ENCODE measurements at places on chromosomes 2 and 18.
A peak's percentile ranks its signal among the peaks of the same experiment; 100 is the strongest.

GRCh38 chr2:167293172-167293781 is 405.0 kb downstream of the XIRP2 start:
- no peak for DNase-seq

- no peak for DNase-seq
Measured at GRCh38 chr2:176424746-176425145, 155.5 kb downstream of the MTX2 start.

GRCh38 chr2:236646441-236646840 is 76.8 kb downstream of the ACKR3 start:
- DNase-seq: no peak

GRCh38 chr2:8157621-8158430 is 524.0 kb upstream of the ID2 start:
- DNase-seq: no peak

- DNase-seq: peak; percentile 6
Measured at GRCh38 chr18:38792731-38793130, 1227.1 kb upstream of the CELF4 start.

- DNase-seq: no peak
Measured at GRCh38 chr2:88857951-88858411, 166.5 kb downstream of the RPIA start.

DNA sequence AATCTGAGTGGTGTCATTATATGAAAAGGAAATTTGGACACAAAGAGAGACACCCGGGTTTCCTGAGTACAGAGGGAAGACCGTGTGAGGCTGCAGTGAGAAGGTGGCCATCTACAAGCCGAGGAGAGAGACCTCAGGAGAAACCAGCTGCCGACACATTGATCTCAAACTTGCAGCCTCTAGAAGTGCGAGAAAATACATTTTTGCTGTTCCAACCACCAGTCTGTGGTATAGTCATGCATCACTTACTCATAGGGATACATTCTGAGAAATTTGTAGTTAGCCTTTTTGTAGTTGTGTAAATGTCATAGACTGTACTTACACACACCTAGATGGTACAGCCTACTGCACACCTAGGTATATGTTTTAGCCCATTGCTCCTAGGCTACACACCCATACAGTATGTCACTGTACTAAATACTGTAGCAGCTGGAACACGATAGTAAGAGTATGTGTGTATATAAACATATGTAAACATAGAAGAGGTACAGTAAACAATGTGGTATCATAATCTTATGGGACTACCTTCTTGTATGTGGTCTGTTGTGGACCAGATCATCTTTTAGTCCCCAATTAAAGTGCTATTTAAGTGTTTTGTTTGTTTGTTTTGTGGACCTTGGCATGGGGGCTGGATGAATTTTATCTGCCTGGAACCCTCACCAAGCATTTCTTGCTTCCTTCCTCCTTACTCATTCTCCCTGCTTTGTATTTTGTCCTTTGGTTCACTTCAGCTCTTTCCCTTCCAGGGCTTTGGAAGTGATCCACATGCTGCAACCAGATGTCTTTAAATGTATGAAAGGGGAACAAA is 38.3 kb upstream of the SESTD1 start:
- no peak for DNase-seq

- DNase-seq: peak; percentile 36
Measured at GRCh38 chr2:217902379-217903141, 100.2 kb downstream of the TNS1 start.

DNA sequence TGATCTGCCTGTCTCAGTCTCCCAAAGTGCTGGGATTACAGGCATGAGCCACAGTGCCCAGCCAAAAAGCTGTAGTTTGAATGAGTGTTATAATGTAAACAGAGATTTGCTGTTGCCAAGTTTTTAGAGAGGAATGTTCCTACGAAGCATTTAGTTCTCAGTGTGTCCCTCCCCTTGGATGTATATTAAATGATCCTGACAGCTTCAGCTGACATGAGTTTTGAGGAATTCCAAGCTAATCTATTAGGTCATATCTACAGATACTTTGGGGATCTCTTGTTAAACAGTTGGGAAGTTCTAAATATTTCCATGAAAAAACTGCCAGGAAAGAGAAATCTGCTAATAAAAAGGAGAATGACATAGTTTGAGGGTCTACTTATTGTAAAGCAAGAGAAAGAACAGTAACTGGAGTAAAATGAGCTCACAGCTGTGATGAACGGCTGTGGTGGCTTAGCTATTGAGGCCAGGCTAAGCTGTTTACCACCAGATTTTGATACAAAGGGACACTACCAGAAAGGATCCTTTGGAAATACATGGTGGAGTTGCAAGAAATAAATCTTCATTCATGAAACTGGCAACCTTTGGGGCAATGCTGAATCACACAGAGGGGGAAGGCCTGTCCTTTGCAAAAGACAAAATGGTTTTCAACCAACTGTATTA is 2.6 kb upstream of the STON1 start:
- no peak for DNase-seq

GRCh38 chr2:156165742-156166141 is 166.8 kb downstream of the NR4A2 start:
- DNase-seq: no peak

- DNase-seq: no peak
Measured at GRCh38 chr18:74522635-74523548, 11.4 kb upstream of the CNDP1 start.

GRCh38 chr2:60552078-60552850 is 1.2 kb downstream of the BCL11A start:
- DNase-seq: peak; percentile 25

DNA sequence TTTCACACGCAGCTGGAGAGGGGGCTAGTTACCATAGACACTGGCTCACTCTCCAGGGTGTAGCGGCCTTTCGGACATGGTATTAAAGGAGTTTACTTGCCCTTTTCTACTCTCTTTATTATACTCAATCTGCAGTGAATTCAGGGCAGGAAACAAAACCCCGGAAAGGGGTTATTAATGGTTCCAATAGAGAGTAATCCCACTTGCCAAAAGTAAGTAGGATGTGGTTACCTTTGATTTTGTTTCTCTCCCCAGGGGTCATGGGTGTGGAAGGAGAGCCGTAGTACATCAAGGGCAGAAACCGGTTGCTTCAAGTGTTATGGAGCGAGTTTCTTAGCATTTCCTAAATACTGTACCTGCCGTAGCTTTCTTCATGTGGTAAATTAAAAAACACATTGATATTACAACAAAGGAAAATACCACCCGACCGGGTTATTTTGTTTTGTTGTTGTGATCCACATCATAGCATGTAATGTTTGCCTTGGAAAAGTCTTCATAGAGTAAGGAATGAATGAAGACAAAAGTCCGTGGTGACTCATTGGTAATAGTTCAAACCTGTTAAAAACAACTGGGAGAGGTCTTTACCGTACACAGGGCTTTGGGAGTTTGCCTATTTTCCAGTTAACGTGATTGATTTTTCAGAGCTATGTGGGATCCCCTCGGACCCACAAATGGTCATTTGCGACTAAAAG is 71.5 kb downstream of the SLC4A3 start:
- DNase-seq: no peak

DNA sequence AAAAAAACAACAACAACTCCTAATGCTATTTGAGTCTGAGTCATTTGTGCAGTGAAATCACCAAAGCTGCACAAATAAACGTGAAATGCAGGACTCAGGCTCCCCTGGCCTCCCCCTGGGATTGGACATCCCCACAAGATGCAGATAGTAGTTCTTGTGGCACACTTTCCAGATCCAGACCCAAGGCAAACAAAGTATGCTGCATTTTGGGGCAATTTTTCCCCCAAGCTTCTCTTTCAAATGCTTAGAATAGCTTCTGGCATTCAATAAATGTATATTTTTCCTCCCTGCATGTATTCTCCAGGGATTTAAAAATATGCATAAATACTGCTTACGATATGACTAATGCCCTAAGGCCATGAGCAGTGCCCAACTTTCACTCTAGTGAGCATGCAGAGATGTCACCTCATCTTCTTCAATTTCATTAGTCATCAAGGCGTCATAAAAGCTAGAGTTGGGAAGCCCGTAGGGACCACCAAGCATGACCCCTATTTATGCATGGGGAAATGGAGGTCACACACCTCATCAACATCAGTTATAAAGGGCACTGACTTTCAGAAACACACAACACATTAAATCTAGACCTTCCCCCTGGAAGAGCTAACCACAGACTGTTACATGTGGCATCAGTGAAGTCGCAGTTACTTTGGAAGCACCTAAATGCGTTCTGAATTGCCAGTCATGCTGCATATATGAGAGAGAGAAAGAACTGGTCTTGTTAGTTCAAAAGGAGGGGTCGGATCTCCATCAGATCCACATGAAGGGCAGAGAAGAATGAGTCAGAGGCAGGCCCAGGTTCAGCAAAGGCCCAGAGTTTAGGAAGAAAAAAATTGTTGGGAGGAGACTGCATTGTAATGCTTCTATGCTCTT is 374.1 kb downstream of the LPIN1 start:
- DNase-seq: no peak

GRCh38 chr2:26940001-26940400 is 30.4 kb upstream of the MAPRE3 start:
- no peak for DNase-seq

GRCh38 chr2:205076405-205076804 is 531.1 kb downstream of the PARD3B start:
- no peak for DNase-seq

DNA sequence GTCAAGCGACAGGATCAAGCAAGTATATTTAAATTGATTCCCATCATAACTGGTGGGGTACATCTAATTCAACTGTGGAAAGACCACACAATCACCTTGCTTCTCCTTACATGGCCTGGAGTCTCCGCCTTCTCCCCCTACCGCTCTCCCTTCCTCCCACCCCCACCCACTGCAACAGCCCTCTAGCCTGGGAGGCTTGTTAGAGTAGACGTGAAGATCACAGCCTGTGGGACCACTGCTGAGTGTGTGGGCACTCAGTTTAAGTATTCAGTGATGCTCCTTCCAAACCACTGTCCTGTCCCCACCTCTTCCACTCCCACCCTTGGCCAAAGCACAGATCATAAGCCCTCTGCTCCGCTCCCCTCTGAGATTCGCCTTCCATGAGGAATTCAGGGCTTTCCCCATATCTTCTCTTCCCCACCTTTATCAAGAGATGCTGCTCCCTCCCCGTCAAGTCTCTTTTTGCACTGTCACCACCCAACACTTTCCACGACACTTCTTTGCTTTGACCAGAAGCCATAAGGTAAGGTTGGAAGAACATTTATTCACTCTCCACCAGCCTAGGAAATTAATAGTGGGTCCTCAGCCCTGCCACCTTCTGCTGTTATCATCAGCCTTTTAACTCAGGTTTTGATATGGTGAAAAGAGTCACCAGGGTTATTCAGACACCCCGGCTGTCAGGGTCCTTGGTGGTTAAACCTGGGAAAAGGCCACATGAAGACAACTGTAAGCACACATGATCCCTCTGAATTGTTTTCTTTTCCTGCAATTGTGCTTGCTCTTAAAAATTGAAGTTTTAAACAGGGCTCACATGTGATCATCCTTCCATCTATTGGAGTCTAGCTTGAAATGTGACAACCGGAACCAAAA is 1.7 kb downstream of the METTL4 start:
- DNase-seq: peak; percentile 40

DNA sequence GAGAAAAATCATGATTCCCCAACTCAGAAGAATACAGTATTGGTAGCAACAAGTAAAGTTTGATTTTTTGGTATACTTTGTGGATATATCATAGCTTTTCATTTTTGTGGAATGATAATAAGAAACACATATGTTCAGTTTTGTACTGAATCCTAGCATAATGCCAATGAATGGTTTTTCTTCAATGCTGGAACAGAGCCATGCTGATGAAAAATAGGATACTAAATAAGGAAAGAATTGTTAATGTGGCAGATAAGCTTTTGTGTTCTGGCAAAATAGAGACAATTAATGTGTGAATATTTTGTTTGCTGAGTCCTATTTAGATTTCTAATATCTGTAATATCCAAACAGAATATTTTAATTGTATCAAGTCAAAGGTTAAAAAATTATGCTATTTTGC is 21.9 kb downstream of the CD28 start:
- no peak for DNase-seq

- no peak for DNase-seq
Measured at GRCh38 chr2:3169106-3169870, 208.3 kb downstream of the EIPR1 start.

DNA sequence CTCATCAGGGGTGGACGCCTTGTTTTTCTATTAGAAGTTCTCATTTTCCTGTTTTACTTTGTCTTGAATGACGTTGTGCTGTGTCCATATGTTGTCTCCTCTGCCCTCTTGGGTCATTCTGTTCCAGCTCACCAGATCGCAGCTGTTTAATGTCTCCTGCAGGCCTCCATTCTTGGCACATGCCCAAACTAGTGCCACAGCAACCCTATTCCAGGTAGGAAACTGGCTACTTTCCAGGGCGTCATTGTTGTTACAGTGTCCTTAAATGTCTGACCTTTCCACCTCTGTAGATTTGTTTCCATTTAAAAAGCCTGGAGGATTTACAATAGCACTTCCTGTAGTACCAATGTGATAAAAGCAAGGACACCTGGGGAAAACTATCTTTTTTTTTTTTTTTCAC is 500.7 kb downstream of the METTL4 start:
- DNase-seq: no peak

DNA sequence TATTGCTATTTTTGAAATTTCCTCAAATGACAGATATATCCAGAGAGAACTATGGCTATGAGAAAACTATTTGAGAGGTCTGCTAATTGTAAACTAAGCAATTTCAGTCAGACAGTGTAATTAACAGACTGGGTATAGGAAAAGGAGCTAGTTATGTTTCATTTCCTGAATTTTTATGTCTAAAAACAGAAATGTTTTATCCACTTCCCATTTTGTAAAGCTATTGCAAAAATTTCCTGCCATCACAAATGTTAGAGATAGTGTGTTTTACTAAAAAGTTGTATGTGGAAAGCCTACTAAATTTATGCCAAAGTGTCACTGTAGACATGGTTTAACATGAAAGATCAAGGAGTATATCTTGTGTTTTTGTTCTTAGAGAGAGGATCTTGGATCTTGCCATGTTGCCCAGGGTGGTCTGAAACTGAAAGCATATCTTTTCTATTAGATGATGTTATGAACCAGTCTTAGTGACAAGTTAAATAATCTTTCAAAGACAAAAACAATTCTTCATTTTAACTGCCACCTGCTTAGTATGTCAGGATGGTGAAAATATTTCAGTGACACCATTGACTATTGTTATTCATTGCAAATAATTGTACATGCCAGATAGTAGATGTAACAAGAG is 40.5 kb upstream of the ITPRID2 start:
- no peak for DNase-seq

GRCh38 chr18:5513947-5514346 is 29.9 kb downstream of the EPB41L3 start:
- DNase-seq: no peak

DNA sequence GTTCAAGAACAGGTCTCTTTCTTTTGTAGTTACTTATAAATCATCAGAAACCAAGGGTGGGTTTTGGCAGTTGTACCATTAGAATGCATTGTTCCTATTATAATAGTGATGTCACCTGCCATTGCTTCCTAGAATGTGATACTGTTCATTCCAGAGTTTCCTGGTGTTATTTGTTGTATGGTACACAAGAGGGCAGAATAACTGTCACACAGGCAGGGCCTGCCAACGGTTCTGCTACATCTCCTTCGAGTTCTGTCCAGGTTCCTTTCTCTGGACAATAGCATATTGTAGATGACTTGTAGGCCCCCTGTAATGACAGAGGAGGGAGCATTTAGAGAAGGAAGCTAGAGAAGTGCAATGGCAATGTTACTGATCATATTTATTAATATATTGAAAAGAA is 98.3 kb downstream of the KLHL14 start:
- no peak for DNase-seq
